ENCODE measurements at places on chromosomes 1 and 21.

DNA sequence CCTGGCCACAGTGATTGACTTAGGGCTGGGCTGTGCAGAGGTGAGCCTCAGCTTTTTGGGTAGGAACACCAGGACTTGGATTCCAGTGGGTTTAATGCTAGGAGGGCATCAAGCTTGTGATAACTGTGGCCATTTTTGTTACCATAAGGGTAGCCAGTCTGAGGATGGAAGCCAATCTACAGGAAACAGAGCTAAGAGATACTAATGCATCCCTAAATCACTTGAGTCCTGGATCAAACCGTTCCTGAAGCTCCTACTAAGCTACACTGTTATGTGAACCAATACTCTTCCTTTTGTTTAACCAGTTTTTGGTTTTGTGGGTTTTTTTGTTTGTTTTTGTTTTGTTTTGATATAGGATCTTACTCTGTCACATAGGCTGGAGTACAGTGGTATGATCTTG, 12.2 kb downstream of the KIAA2013 start:
- no peak for DNase-seq

DNA sequence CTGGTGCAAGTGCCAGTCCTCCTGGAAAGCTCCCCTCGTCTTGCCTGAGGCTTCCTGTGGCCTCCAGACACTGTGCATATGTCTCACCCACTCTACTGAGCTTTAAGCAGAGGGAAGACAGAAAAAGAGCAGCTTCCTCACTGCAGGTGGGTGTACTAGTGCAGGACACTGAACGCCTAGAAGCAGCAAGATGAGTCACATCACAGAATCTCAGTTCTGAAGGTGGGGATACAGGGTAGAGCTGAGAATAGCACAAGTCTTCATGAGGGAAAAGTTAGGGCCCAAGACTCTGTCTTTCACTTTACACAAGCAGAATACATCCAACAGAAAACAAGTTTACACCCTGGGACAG, 37.4 kb downstream of the PCAT6 start:
- DNase-seq = no peak

DNA sequence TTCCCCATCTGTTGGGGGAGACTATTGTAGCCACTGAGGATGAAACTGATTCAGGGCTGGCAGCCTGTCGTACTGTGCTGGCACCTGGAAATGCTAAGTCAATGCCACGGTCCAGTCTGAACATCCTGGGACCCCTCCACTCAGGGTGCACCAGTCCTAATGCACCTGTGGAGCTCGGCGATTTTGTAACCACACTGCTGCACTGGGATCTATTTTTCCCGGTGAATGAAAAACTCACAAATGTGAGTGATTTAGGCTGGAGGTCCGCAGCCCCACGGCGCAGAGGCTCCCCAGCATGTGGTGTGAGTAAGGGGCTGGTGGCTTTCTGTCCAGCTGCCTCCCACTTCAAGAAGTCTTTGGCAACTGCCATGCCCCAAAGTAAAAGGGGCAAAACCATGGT, 35.5 kb downstream of the SETD4 start:
- DNase-seq = no peak

DNA sequence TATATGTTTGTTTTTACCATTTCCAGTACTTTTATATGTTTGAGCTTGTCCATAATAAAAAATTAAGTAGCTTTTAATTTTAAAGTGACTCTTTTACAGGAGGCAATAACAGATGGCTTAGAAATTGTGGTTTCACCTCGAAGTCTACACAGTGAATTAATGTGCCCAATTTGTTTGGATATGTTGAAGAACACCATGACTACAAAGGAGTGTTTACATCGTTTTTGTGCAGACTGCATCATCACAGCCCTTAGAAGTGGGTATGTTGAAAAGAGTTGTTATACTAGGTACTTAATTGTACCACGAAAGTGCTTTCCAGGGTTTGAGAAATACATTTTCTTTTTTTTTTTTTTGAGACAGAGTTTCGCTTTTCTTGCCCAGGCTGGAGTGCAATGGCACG, 46.1 kb downstream of the RNF2 start:
- DNase-seq = no peak

DNA sequence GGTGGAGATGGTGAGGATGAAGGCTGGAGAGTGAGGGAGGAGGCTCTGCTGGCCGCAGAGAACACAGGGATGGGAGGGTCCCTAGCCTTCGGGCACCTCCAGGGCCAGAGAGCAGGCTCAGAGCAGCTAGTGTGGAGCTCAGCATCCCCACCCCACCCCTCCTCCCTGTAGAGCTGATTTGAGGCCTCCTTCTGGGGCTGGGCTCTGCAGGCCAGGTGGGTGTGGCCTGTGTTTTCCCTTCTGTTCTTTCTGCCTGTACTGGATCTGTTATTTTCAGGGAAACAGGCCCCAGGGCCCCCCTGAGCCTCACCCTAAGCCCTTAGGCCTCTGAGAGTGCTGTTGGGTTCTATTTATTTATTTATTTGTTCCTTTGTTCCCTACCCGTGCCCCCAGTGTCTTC, 44.8 kb downstream of the TMCC2 start:
- no peak for DNase-seq

- peak; percentile 96 for DNase-seq
These were observed at the start of gene PDIK1L for GRCh38 chr1:26111530-26112406. Gene PDIK1L, plus strand, starts transcription at chr1:26111824. Its CDS starts 2,485 bp downstream, at chr1:26114309.

GRCh38 chr1:175714350-175714749, 29.0 kb downstream of the TNR start:
- DNase-seq = no peak

- DNase-seq = no peak
These were observed 27.8 kb downstream of the NTPCR start for GRCh38 chr1:232978091-232978634.

All from NB4 (cell line).